ENCODE measurements at places on chromosomes 12 and 14. TPM values are rescaled to one million over a fixed set of nuclear protein-coding genes. Genes with fewer than 3 reads are reported as not detected.

Gene TEX52
- total RNA-seq = not detected

Gene KRT77
- total RNA-seq = not detected

Gene C14orf132
- total RNA-seq = 25.5 TPM

Gene STON2
- 3.3 TPM for total RNA-seq

Gene KCNH3
- total RNA-seq = 0.08 TPM

All from fibroblast of the aortic adventitia (primary cell).